ENCODE measurements at places on chromosomes 3 and 15.
A peak's percentile ranks its signal among the peaks of the same experiment; 100 is the strongest.

GRCh38 chr3:160434071-160434470 is 15.5 kb downstream of the TRIM59 start:
- DNase-seq: no peak

DNA sequence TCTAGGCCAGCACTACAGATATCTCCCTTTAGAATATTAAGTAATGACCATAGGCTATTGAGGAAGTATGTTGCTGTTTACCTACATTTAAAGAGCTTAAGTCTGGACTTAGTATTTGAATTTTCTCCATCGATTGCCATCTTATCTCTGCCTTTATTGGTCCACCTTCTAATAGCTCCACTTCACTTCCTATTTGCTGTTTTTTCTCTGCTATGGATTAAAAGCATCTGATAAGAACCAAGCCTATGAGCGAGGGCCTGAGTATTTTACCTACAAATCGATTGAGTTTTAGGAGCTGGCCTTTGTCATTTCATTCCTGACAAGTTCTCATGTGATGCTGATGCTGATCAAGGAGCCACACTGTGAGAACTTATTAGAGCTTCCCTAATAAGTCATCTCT is 52.6 kb upstream of the AKAP13 start:
- no peak for DNase-seq

GRCh38 chr3:85800676-85801075 is 841.9 kb downstream of the CADM2 start:
- DNase-seq: no peak

GRCh38 chr3:196694941-196695848 is 16.9 kb downstream of the CEP19 start:
- DNase-seq: no peak

GRCh38 chr3:83003917-83004316 is 1242.5 kb upstream of the GBE1 start:
- no peak for DNase-seq

DNA sequence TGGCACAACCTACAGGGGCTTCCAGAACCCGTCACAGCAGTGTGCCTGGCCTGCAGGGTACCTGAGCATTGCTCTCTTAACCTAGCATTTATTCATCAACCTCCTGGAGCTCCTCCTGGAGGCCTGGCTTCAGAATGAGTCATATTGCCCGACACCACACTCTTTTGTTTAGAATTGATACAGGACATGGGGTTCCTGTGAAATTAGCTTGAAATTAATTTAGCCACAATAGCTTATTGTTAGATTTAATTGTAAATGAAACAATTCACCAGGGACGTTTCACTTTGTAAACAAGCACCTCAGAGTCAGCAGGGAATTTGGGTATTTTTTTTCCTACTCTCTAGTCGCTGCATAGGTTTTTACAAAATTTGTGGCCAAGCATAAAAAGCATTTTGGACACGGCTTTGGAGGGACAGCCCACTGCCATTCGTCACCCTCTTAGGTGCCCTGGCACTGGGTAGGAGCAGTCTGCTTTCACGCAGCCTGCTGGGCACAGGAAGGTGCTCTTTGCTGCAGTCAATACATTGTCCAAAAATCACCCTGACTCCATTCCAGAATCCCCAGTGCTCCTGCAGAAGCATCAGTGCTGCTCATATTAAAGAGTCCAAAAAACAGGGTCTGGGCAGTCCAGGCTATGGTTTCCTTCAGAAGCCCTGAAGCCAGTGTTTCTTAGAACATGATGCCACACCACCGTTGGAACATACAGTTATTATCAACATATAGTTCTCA is 60.8 kb upstream of the MEF2A start:
- DNase-seq: no peak

DNA sequence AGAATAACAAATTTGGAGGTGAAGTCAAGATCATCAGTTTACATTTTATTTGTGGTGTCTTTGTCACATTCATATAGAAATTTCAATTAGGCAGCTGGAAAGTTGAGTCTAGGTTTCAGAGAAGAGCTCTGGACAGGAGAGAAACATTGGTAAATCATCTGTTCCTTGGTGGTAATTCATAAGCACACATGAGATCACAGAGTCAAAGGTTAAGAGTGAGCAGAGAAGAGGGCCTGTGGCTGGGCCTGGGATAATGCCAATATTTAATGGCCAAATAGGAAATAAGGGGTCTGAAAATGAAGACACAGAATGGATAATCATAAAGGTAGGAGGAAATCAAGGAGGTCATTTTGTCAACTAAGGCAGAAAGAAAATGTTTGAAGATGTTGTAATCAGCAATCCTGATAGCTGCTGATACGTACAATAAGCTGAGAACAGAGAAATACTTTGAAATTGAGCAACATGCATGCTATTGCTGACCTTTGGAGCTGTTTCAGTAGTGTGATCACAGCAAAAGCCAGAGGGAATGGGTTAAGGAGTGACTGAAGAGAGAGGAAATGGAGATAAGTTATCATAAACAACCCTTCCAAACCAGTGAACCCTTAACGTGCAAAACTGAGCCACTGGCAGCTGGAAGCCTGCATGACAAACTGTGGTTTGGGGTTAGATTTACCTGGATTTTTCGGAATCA is 692.8 kb downstream of the AGBL1 start:
- no peak for DNase-seq

- DNase-seq: no peak
Observed at GRCh38 chr15:65287520-65287855, 805 bp upstream of the PARP16 start.

GRCh38 chr3:189849262-189849661 is 218.1 kb downstream of the TP63 start:
- DNase-seq: no peak

- DNase-seq: no peak
Observed at GRCh38 chr3:49792371-49793150, 6.2 kb upstream of the IP6K1 start.

GRCh38 chr15:45719490-45719889 is 84.7 kb downstream of the SQOR start:
- no peak for DNase-seq

DNA sequence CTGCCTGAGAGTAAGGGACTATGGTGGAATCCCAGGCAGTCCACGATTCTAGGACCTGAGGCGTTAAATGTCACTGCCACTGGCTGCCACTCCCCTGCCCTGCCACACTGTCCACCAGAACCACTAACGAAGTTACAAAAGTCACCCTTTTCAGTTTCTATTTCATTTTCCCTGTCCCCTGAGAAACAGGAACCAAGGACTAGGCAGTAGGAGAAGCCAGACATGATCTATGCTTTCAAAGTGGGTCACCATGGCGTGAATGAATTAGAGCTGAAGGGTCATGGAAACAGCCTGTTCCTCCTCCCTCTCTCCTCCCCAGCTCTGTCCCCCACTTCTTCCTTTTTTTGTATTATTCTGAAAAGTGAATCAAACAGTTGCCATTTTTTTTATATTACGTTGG is 9.1 kb upstream of the ADPRH start:
- no peak for DNase-seq

DNA sequence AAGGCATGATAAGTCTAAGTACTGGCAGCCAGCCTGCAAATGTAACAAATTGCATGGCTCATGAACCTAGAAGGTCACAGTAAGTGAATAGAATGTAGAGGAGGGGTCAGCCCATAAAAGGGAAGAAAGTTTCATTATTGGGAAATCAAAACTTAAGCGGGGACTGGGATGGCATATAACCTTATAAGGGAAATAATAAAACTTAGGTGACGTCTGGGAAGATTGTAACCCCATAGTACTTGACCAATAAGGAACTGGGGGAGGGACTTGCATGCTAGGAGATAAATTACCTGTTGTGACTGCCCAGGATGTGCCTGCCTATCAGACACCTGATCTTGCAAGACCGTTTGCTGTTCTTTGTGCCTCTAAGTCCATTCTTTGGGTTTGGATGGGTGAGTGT is 28.1 kb upstream of the MCTP2 start:
- no peak for DNase-seq

GRCh38 chr3:28521663-28522062 is 173.0 kb upstream of the AZI2 start:
- no peak for DNase-seq

GRCh38 chr3:65899226-65899625 is 139.5 kb downstream of the MAGI1 start:
- no peak for DNase-seq

DNA sequence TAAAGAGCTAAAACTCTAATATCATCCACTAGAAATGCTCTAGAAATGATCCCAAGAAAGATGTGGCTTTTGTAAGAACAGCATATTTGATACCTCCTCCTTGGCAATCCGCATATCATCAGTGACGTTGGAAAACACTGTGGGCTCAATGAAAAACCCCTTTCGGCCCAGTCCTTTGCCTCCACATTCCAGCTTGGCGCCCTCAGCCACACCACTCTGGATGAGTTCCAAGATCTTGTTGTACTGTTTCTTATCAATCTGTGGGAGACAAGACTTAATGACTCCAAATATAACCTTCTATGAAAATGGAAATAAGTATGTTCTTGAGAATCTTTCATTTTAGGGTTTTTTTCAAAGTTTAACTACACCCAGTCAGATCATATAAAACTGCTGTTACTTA is 103.6 kb downstream of the ALDH1A2 start:
- DNase-seq: no peak

- no peak for DNase-seq
Observed at GRCh38 chr15:74844319-74845207, 1.6 kb upstream of the ULK3 start.

GRCh38 chr3:66242788-66243464 is 22.1 kb downstream of the SLC25A26 start:
- no peak for DNase-seq

GRCh38 chr3:62246094-62246493 is 127.3 kb downstream of the FEZF2 start:
- no peak for DNase-seq

DNA sequence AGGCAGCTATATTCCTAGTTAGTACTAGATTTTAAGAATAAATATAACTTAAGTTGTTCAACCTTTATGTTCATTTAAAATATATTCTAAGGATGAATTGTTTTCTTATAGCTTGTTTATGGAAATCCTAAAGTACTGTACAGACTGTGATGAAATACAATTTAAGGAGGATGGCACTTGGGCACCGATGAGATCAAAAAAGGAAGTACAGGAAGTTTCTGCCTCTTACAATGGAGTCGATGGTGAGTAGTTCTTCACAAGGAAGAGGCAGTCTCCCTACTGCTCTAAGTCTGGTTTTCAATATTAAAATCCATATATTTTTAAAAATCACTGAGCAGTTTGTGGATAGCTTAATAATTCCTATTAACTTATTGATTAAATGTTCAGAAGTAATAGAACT is 29.6 kb downstream of the CALML4 start:
- DNase-seq: no peak

- no peak for DNase-seq
Observed at GRCh38 chr3:156533205-156533604, 21.7 kb downstream of the SSR3 start.

GRCh38 chr3:193269343-193270028 is 28.5 kb downstream of the PLAAT1 start:
- no peak for DNase-seq

GRCh38 chr3:109132801-109133473 is 3.6 kb upstream of the C3orf85 start:
- no peak for DNase-seq

DNA sequence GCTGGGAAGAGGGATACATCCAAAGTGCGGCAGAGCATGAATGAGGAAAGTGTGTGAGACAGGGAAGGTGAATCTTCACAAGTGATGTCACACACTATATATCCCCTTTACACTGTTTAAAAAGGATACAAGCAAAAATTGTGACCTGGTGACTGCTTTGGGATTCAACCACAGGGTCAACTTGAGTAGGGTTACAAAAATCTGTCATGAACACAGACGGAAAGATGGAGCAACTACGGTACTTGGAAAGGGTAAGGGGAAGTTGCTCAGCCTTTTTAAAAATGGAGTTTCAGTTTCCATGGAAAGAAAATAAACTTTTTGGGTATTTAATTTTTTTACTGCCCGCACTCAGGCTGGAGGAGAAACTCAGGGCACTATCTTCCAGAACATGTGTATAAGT is 60.3 kb downstream of the B3GNT5 start:
- DNase-seq: no peak

- no peak for DNase-seq
Observed at GRCh38 chr3:37582086-37582485, 279.6 kb upstream of the CTDSPL start.

GRCh38 chr15:71337197-71337845 is 222.1 kb downstream of the THSD4 start:
- DNase-seq: no peak

DNA sequence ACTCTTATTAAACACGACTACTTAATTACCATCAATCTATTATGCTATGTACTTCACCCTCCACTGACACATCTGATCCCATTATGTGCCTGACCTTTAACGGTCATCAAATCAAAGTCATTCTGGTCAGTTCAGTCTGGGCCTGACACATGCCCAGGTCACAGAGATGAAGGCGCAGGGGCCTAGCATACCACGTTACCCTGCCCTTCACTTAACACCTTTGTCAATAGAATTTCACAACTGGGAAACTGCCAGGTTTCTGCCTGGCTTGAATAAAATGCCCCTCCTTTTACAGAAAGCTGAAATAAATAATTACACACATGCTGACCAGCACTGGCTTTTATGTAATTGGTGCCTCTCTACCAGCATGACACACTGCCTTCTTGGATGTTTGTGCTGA is 39.5 kb downstream of the MECOM start:
- no peak for DNase-seq

- DNase-seq: no peak
Observed at GRCh38 chr3:8516783-8517182, 15.2 kb downstream of the LMCD1 start.

DNA sequence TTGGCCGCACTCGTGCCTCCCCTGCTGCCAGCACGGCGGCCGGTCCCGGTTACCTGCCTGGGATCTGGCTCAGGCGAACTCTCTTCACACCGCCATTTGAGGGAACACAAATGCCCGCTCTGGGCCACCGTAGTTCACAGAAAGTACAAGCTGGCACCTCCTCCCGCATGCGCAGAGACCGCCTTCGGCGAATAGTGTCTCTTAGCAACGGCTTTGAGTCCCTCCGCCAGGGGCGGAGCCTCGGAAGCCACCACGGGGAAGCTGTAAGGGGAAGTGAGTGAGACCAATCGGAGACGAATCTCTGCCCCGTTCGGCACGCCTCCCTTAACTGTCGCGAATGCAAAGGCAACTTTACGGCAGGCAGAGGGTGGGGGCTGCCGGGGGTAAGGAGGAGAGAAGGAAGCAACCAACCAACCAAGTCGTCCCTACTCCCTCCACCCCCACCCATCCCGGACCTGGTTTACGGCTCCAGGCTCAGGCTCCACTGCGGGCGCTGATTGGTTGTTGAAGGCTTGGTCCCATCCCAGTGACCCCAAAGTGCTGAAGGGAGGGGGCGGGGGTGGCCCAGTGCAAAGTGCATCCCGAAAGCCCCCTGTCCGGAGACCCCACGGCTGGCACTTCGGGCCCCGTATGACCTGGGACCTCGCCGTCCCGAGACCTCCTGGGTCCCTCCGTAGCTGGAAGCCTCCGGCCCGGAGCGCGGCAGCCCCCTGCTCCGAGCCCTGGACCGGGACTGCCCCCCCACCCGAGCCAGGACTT is at the start of the genes ASB7 and LINS1:
ASB7 (plus strand) TSS at position 526 of the 759 bp plus-strand sequence. CDS start 9,628 bp downstream, outside the sequence.
LINS1 (minus strand) TSS at position 121 of the 759 bp plus-strand sequence. CDS start 21,342 bp downstream, outside the sequence.
- peak; percentile 99 for DNase-seq
